ENCODE measurements at places on chromosomes 5 and 9. TPM values are rescaled to one million over a fixed set of nuclear protein-coding genes. Genes with fewer than 3 reads are reported as not detected.

SLC6A7 gene
- polyA plus RNA-seq: 0.20 TPM

ABLIM3 gene
- 74.7 TPM for polyA plus RNA-seq

TMEM203 gene
- 31.1 TPM for polyA plus RNA-seq

DDX4 gene
- not detected for polyA plus RNA-seq

ATP10B gene
- 5.4 TPM for polyA plus RNA-seq

RASGRF2 gene
- 0.48 TPM for polyA plus RNA-seq

MTX3 gene
- 12.9 TPM for polyA plus RNA-seq

TNFSF15 gene
- polyA plus RNA-seq: 0.22 TPM

TRIP13 gene
- polyA plus RNA-seq: 7.0 TPM

HRCT1 gene
- polyA plus RNA-seq: not detected

CAVIN4 gene
- 292 TPM for polyA plus RNA-seq

SCGB3A1 gene
- 0.75 TPM for polyA plus RNA-seq

GPR150 gene
- polyA plus RNA-seq: 0.13 TPM

GMCL2 gene
- polyA plus RNA-seq: not detected
